HT1080 (cell line): ENCODE measurements at places on chromosomes 6 and 20. TPM values are rescaled to one million over a fixed set of nuclear protein-coding genes. Genes with fewer than 3 reads are reported as not detected.

The C6orf52 gene
- 1.9 and 2.9 TPM in 2 replicates for total RNA-seq

The PACRG gene
- not detected in 2 replicates for total RNA-seq

The MLN gene
- total RNA-seq = not detected in 2 replicates

The SLC12A5 gene
- 1.3 and 5.1 TPM in 2 replicates for total RNA-seq

The PFDN4 gene
- 57.7 and 71.9 TPM in 2 replicates for total RNA-seq

The ADGRF4 gene
- 0.97 and 1.8 TPM in 2 replicates for total RNA-seq

The TGM2 gene
- 129 and 146 TPM in 2 replicates for total RNA-seq
